ENCODE measurements at places on chromosomes 6 and 20. TPM values are rescaled to one million over a fixed set of nuclear protein-coding genes. Genes with fewer than 3 reads are reported as not detected.

Gene BPI
- not detected for total RNA-seq

Gene PNPLA1
- total RNA-seq, result 0.35 TPM

Gene CD83
- 2.8 TPM for total RNA-seq

Gene CDKN1A
- 157 TPM for total RNA-seq

GRCh38 chr6:109339906-109340678, 42.2 kb downstream of the CD164 start:
- no peaks in the 10 kb centered on the region for H3K36me3 ChIP-seq
- no peak overlapping the region for H3K4me3 ChIP-seq
- peaks cover 3% of the 10 kb centered on the region for H3K4me1 ChIP-seq
- no peak overlapping the region for H3K27ac ChIP-seq
- DNase-seq, result no peak

GRCh38 chr6:13183415-13184088, 144.8 kb downstream of the TBC1D7 start:
- H3K36me3 ChIP-seq, result no peaks in the 10 kb centered on the region
- no peak overlapping the region for H3K4me3 ChIP-seq
- no peaks in the 10 kb centered on the region for H3K27me3 ChIP-seq

- no peak for DNase-seq
- H3K27ac ChIP-seq, result no peak overlapping the region
- H3K27me3 ChIP-seq, result no peaks in the 10 kb centered on the region
- H3K36me3 ChIP-seq, result no peaks in the 10 kb centered on the region
Observed at GRCh38 chr6:31791324-31792089, 4.0 kb downstream of the VARS1 start.

- no peak overlapping the region for H3K4me3 ChIP-seq
- no peaks in the 10 kb centered on the region for H3K36me3 ChIP-seq
- no peaks in the 10 kb centered on the region for H3K27me3 ChIP-seq
- DNase-seq, result no peak
- no peak overlapping the region for H3K27ac ChIP-seq
- H3K4me1 ChIP-seq, result no peaks in the 10 kb centered on the region
Observed at GRCh38 chr6:23663096-23663495, 462.9 kb upstream of the NRSN1 start.

DNA sequence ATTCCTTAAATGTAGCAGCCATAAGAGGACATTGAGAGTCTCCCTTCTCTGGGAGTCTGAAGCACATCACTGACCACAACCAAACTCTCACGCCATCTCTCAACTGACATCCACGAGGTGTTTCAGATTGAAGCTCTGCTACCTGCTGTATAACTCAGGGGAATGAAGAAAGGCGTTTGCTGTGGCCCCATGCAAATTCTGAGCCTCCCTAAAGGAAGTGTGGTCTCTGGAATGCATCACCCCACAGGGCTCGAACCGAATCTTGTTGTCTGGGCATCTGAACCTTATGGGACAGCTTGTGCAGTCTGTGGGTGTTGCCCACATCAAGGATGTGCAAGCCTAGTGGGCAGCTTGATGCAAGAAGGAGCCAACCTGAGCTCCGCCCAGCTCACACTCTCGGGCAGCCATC, 10.9 kb downstream of the PMEPA1 start:
- H3K4me3 ChIP-seq, result no peak overlapping the region
- DNase-seq, result no peak
- H3K36me3 ChIP-seq, result no peaks in the 10 kb centered on the region
- no peaks in the 10 kb centered on the region for H3K27me3 ChIP-seq
- peak overlapping the region; percentile 27 for H3K27ac ChIP-seq

DNA sequence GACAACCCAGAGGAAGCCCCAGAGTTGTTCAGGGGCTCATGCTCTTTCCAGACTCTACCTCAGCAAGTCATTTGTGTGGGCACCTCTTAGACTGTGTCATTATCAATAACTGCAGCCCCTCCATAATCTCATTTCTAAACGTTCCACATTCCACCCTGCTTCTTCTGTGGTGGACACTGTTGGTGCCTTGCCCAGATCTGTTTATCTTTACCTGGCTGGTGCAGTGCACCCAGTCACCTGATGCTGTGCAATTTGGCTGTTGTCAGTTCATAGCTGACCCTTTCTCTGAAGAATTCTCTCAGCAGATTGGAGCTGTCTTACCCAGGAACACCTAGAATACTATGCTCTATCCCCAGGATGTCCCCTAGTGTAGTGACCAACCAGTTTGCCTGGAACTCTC, 80.0 kb downstream of the ATRN start:
- DNase-seq, result no peak
- no peak overlapping the region for H3K27ac ChIP-seq
- H3K4me3 ChIP-seq, result no peak overlapping the region
- H3K27me3 ChIP-seq, result no peaks in the 10 kb centered on the region

DNA sequence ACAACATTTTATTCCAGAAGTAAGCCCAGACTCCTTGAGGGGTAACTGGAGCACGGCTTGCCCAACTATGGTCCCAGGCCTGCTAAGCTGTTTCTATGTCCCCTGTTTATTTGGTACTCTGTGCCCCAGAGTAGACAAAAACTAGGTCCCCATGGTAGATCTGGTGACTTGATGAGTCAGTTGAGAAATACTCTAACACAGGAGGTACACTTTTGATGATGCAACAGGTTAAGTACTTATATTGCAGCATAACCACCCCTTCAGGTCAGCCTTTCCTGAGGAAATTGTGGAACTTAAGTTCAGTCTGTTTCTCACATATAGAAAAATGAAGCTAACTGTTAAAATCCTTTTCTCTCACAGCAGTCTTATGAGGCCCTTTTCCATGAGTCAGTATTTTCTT, 19.6 kb downstream of the TTPAL start:
- no peak overlapping the region for H3K27ac ChIP-seq
- H3K27me3 ChIP-seq, result no peaks in the 10 kb centered on the region
- DNase-seq, result no peak
- peaks cover 3% of the 10 kb centered on the region for H3K36me3 ChIP-seq
- no peaks in the 10 kb centered on the region for H3K4me1 ChIP-seq

DNA sequence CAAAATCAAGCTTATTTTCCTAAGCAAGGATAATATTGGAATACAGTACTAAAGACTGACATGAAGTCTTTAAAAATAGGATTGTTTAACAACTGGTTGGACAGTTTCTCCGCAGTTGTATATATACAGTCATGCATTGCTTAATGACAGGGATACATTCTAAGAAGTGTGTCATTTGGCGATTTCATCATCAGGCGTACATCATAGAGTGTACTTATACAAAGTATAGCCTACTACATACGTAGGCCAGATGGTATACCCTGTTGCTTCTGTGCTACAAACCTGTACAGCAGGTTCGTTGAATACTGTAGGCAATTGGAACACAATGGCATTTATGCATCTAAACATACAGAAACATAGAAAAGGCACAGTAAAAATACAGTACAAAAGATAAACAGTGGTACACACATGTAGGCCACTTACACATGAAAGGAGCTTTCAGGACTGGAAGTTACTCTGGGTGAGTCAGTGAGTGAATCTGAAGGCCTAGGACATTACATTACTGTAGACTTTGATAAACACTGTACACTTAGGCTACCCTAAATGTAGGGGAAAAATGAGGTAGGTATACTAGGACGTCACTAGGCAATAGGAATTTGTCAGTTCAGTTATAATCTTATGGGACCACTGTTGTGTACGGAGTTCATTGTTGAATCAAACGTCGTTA, 20.1 kb downstream of the HECA start:
- no peak overlapping the region for H3K27ac ChIP-seq
- H3K36me3 ChIP-seq, result no peaks in the 10 kb centered on the region
- no peak for DNase-seq
- H3K27me3 ChIP-seq, result no peaks in the 10 kb centered on the region
